ENCODE measurements at places on chromosomes 3 and 15. TPM values are rescaled to one million over a fixed set of nuclear protein-coding genes. Genes with fewer than 3 reads are reported as not detected.

The SPTSSB gene
- 0.07 TPM for polyA plus RNA-seq

The ERC2 gene
- not detected for polyA plus RNA-seq

The GOLGA6L6 gene
- not detected for polyA plus RNA-seq

The TNFAIP8L3 gene
- 1.8 TPM for polyA plus RNA-seq

The KLHL40 gene
- polyA plus RNA-seq: not detected

The SLC28A2 gene
- not detected for polyA plus RNA-seq

The ISG20 gene
- polyA plus RNA-seq: 6.1 TPM

The PRR20G gene
- not detected for polyA plus RNA-seq

The ZNF774 gene
- polyA plus RNA-seq: 1.3 TPM

The PLXNB1 gene
- polyA plus RNA-seq: 20.9 TPM

The ZNF660 gene
- polyA plus RNA-seq: not detected

The IP6K1 gene
- polyA plus RNA-seq: 16.2 TPM

The FAM81A gene
- polyA plus RNA-seq: 11.5 TPM

The HCN4 gene
- 0.12 TPM for polyA plus RNA-seq

The ECE2 gene
- polyA plus RNA-seq: not detected

The COL6A5 gene
- not detected for polyA plus RNA-seq

The GOLGA6L25 gene
- not detected for polyA plus RNA-seq

The ARNT2 gene
- 10.1 TPM for polyA plus RNA-seq

The ARIH2 gene
- 54.6 TPM for polyA plus RNA-seq

The CLN6 gene
- 69.5 TPM for polyA plus RNA-seq

The CADM2 gene
- polyA plus RNA-seq: 0.07 TPM

The ABHD5 gene
- 16.6 TPM for polyA plus RNA-seq

The ARHGAP11A gene
- polyA plus RNA-seq: 90.9 TPM

The SKOR1 gene
- 0.11 TPM for polyA plus RNA-seq

The GUCA1C gene
- not detected for polyA plus RNA-seq

The FEZF2 gene
- not detected for polyA plus RNA-seq

The GPR149 gene
- not detected for polyA plus RNA-seq

The C3orf49 gene
- polyA plus RNA-seq: not detected

The RTP3 gene
- not detected for polyA plus RNA-seq

The TMF1 gene
- 16.1 TPM for polyA plus RNA-seq
